Kasumi-1 (cell line): ENCODE measurements at places on chromosomes 5 and 9.
A peak's percentile ranks its signal among the peaks of the same experiment; 100 is the strongest.

DNA sequence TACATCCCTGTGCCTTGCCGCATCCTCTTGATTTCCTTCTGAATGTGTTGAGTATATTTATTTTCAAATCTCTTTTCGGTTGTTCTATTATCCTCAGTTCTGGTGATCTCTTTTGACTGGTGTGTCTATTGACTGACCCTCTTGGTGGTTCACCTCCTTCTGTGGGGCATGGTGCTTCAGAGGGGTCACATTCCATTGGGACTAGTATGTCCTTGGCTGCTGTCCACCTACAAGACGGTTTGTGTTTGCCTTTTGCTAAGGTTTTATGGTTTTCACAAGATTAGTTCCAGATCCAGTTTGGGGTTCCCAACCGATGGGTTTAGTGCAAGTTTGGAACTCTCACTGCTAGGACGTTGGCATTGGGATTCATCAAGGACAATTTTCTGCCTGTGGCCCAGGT lies 66.6 kb downstream of the PHF2 start:
- DNase-seq, result no peak

DNA sequence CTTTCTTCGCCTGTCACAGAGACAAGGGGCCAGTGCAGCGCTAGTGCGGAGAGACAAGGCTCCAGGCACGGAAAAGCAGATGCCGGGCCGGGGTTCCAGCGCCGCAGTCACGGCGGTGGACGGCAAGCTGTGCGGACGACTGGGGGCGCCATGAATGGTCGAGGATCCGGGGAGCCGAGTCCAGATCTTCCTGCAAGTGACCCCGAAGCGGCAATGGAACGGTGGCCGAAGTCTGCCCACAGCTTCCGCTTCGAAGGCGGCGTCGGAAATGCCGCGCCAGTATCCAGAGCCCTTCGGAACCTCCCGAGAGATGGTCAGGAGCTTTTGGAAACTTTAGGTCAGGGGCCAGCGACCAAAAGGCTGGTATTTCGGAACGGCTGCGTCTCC lies 601 bp upstream of the FAF2 start:
- DNase-seq, result peak; percentile 48

DNA sequence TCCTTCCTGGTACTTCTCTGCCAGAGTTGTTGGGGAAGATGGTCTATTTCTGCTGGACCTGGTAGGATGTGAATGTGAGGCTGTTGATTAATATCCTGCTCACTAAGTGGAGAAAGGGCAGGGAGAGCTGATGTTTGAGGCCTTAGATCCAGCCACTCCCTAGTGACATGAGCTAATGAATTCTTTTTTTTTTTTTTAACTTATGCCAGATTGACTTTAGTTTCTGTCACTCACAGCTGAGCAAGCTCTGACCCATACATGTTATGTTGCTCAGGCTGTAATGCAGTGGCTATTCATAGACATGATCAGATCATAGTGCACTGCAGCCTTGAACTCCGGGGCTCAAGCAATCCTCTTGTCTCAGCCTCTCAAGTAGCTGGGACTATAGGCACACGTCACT lies 75.1 kb upstream of the SPRY4 start:
- DNase-seq, result no peak

GRCh38 chr9:70260007-70260443 lies 1.2 kb downstream of the SMC5 start:
- no peak for DNase-seq

GRCh38 chr5:144060598-144060997 lies 109.9 kb downstream of the YIPF5 start:
- DNase-seq, result no peak

GRCh38 chr5:148820461-148821395 lies 5.7 kb upstream of the ADRB2 start:
- peak; percentile 69 for DNase-seq

- no peak for DNase-seq
These were observed 218.7 kb downstream of the TRPM3 start for GRCh38 chr9:70902692-70903131.

GRCh38 chr9:122263699-122264349 lies 816 bp downstream of the RBM18 start:
- DNase-seq, result no peak

GRCh38 chr9:125632321-125633115 lies 74.5 kb downstream of the MAPKAP1 start:
- peak; percentile 90 for DNase-seq

- DNase-seq, result no peak
These were observed 96.2 kb downstream of the TLE4 start for GRCh38 chr9:79667817-79668436.

DNA sequence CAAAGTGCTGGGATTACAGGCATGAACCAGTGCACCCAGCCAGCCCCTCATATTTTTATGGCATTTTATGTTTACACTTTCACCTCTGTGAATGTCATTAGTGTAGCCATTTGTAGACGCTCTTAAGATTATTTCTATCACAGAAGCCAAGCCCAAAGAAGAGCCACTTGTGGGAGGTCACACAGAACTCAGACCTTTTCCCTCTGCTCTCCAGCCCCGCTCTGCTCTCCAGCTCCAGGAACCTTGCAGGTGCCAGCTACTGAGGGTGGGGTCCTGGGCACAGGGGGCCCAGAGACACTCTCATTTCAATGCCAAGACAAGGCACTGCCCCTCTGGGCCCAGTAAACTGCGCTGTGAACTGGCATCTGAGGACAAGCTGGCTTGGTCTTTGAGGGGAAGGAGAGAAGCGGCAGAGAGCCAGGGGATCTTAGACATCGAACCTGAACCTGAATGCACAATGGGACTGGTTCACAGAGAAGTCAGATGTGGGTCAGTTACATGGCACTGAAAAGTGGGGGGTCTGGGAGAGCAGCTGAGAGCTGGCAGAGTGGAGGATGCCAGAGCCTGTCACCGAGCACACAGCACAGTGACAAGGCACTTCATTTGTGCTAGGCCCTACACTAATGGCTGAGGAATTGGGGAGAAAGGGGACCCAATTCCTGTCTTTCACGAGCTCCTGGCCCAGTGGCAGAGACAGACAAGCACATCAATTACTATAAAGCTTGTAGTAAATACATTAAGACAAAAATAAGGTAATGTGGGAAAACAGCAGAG lies 16.7 kb downstream of the ANXA6 start:
- no peak for DNase-seq

GRCh38 chr9:70477146-70477745 lies 62.8 kb upstream of the KLF9 start:
- no peak for DNase-seq

DNA sequence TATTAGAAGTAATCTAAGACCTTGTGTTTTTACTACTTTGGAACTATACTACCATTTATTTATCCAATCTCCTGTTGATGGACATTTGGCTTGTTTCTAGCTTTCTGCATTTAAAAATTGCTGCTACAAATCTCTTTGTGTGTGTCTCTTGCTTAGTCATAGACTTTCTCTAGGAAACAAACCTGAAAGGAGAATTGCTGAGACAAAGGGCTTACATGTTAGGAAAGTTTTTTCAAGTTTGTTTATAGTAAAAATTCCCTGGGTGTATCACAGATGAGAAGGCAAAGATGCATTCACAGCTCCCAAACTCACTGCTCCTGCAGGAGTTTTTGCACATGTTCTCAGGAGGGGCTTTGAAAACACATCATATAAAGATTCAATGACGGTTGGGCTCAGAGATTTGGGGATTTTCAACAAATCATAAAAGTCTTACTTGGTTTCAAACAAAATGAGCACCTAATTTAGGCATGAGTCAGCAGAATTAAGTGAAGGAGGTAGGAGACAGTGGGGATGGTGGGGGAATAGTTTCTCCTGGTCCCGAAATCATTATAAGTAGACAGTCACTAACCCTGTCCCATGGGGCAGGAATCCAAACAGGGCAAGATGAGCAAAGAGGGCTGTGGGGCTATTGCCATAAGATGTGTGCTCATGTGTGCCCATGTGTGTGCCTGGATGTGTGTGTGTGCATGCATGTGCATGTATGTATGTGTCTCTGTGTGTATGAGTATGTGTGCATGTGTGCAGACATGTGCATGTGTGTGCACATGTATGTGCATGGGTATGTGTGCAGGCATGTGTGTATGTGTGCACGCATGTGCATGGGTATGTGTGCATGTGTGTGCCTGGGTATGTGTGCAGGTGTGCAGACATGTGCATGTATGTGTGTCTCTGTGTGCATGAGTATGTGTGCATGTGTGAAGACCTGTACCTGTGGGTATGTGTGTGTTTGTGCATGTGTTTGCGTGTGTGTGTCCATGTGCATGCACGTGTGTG lies 43.4 kb upstream of the S1PR3 start:
- no peak for DNase-seq

- no peak for DNase-seq
These were observed 354.6 kb downstream of the SLIT3 start for GRCh38 chr5:168946363-168946762.

- DNase-seq, result no peak
These were observed 172.7 kb upstream of the RFX3 start for GRCh38 chr9:3698531-3698930.

- DNase-seq, result no peak
These were observed 27.3 kb upstream of the EDIL3 start for GRCh38 chr5:84411832-84412605.

DNA sequence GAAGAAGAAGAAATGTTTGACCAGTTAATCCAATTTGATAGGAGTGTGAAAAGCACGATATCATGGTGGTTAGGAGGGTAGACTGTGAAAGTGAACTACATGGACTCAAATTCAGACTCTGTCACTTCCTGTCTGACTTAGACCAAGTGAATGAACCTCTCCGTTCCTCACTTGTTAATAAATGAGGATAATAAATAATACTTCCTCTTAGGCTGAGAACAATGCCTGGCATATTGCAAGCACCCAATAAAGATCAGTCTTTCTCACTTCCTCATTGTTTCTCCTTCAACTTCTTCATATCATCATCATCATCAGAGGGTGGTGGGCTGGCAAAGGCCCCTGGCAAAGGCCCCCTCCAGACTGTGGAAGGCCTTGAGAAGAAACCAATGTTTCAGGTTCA lies 148.7 kb downstream of the CDK5RAP2 start:
- DNase-seq, result no peak

DNA sequence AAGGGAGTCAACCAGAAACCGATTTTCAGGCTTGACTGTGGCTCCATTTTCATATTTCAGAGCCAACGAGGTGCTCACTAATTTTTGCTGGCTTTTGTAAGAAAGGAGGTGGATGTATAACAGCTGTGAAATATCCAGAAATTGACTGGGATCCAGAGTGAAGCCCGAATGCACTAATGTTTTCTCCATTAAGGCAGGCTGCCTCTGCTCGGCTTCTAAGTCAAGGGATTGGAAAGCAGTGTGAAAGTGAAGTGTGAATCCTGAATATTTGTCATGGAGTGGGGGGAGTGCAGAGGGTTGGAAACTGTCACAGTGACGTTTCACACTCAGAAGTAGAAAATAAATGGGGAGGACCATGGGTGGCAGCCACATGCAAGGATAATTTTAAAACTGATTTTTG lies 237.4 kb downstream of the GOLPH3 start:
- no peak for DNase-seq

GRCh38 chr9:115398996-115399395 lies 281.0 kb upstream of the TNC start:
- no peak for DNase-seq

DNA sequence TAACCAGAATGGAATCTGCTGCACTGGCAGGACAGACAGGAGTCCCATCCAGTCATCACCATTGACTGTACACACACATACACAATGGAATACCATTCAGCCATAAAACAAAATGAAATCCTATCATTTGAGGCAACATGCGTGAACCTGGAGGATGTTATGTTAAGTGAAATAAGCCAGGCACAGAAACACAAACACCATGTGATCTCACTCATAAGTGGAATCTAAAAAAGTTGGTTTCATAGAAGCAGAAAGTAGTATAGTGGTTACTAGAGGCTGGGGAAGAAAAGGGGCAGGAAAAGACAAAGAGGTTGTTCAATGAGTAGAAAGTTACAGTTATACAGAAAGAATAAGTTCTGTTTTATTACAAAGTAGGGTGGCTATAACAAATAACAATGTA lies 884.0 kb upstream of the ACO1 start:
- DNase-seq, result no peak

DNA sequence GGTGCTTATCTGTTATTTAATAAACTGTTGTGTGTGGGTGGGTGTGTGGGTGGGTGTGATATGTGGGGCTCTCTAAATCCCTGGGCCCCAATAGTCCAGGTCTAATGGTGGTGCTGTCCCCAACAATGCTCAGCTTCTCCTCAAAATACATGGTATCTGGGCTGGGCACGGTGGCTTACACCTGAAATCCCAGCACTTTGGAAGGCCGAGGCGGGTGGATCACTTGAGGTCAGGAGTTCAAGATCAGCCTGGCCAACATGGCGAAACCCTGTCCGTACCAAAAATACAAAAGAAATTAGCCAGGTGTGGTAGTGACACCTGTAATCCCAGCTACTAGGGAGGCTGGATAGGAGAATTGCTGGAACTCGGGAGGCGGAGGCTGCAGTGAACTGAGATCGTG lies 4.5 kb upstream of the ORM1 start:
- no peak for DNase-seq

DNA sequence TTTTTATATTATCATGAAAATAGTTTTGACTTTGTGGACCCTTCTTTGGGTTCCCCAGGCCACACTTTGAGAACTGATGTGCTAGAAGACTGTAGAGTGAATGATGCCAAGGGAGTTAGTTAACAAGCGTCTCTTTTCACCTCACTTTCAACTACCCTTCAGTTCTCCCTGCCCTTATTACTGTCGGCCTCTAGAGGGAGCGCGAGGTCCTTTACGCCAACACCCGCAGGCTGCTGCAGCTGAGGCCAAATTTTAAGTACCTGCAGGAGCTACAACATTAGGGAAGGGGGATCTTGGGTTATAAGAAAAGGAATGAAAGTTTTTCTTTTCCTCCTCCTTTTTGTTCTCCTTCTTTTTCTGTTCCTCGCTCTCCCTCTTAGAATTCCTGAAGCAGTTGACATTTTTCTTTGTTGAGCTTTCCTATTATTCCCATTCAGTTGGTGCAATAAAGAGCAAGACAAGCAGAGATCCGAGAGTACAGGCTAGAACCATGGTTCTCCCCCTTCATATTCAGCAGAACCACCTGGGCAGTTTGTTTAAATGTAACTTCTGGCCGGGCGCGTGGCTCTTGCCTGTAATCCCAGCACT lies 84.0 kb downstream of the ZFAND5 start:
- DNase-seq, result peak; percentile 77

DNA sequence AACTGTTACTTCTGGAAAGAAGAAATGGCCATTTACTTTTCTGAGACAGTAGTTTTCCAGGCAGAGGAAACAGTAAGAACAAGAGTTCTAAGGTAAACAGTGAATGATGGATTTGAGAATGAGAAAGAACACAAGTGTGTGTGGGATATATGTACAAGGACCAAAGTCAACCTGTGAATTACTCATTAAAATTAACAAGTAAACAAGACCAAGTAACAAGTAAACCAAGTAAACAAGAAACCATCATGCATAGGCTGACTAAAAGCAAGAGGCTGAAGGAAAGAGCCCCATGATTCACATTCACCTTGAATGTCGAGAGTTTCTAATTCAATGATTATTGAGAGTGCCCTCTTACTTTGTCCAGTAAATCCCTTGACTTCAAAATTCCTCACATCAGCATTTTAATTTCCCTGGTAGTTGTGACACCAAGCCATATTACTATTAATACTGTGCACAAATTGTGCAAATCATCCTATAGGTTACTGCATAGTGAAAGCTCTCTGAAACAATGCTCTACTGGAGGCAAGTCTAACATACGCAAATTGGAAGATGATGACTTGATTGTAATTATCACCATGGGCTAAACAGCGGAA lies 9.8 kb upstream of the MARCOL start:
- DNase-seq, result no peak

- DNase-seq, result no peak
These were observed 55.1 kb downstream of the ASS1 start for GRCh38 chr9:130499804-130500263.

GRCh38 chr5:7548596-7548995 lies 152.7 kb downstream of the ADCY2 start:
- no peak for DNase-seq

GRCh38 chr5:139415221-139415861 lies 11.5 kb upstream of the SPATA24 start:
- DNase-seq, result no peak
